ENCODE measurements at places on chromosomes 12 and 14.
A peak's percentile ranks its signal among the peaks of the same experiment; 100 is the strongest.

DNA sequence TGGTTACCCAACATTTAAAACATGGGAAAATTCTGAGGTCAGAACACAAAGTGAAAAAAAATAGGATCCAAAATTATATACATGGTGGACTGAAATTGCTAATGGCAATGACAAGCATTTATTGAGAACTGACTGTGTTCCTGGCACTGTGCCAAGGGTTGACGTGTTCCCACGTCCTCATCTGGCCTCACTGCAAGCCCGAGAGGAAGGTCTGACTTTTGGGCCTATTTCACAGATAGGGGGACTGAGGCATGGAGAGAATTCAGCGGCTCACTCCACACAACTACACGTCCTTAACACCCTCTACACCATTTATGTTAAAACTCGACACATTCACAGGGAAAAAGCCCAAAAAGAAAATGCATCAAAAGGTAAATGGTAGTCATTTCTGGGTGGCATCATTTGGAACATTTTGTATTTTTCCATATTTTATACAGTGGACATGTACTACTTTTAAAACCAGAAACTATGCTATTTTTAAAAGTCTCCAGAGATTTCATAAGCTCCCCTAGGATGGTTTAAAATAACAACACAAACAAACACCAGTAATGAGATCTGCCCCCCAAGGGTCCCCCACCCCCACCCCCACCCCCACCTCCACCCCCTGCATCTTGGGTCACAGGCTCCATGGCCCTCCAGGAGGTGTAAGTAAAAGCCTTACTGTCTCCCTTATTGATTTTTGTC is 27.7 kb downstream of the CLMN start:
- DNase-seq, result peak; percentile 65

- no peak for DNase-seq
Observed at GRCh38 chr12:32120419-32120818, 13.8 kb downstream of the BICD1 start.

DNA sequence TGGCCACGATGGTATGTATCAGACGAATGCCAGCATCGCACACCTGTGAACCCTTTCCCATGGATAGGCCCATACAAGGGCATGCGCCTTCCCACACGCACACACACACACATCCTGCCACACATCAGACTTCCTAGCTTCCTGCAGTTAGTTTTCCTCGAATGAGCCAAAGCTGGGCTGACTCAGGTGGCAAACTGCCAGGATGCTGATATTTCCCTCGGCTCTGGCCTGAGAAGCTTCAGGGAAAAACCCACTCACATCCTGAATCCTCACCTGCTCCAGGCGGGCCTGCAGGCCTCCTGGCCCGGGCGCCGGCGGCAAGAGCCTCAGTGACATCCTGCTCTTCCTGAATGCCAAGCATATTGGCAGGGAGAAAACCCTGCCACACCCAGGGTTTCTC is 22.4 kb downstream of the CALM1 start:
- DNase-seq, result peak; percentile 99

- DNase-seq, result peak; percentile 78
Observed at GRCh38 chr14:77988970-77989369, 181.2 kb upstream of the NRXN3 start.

DNA sequence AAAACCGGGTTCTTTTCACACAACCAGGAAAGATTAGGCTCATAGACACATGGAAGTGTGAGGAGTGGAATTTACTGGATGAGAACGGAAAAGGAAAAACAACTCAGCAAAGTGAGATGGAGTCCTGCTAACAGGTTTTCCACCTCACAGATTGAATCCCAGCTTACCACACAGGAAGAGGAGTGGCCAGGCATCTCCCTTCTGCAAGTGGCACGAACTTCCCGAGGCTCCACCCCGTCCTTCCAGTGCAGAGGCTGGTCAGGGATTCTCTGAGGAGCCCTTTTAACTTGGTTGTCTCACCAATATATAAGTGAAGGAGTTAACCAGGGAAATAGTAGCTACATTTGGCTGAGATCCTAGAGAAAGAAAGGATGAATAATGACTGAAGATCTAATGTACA is 102.8 kb downstream of the SCAF11 start:
- DNase-seq, result peak; percentile 1

DNA sequence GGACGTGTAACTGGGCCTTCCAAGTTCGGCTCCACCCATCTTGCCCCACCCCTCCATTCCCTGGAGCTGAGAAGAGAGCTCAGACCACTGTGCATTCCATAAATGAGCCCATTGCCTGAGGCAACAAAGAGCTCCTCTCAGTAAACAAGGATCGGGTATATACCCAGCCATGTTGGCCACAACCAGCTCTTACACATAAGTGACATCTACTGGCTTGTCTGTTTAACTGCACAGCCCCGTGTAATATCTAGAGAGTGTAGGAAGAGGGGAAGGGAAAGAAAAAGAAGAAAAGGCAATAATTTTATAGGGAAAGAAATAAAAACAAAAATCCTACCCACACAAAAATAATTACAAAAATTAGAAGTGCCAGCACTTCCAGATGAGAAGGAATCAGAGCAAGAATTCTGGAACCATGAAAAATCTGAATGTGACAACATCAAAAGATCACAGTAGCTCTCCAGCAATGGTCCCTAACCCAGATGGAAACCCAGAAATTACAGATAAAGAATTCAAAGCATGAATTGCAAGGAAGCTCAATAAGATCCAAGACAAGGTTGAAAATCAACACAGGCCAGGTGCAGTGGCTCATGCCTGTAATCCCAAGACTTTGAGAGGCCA is 308.1 kb downstream of the RPAP3 start:
- peak; percentile 70 for DNase-seq

GRCh38 chr14:105198588-105198987 is 17.5 kb upstream of the NUDT14 start:
- no peak for DNase-seq

DNA sequence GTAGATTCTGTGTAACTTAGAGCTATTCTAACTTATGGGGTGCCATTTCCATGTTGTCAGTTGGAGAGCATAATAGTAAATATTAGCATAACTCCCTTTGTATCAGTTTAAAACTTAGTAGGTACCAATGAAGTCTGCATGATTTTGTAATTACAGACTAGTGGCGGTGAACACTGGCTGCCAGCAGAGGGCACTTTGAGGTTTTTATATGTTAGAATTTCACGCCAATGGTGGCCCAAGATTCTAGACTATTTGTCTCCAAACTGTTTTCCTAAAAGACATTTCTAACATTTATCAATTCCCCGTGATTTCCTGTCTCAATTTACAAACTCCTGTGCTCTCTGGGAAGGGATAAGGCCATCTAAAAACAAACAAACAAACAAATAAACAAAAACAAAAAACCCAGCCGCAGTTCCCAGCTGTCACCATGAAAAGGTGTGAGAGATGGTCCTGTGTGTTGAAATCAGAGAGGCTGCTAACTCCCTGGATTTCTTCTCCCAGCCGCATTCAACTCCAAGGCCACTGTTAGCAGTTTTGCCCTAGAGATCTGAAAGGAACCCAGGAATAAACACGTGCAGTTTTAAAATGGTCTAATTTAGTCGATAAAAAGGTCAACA is 57.6 kb downstream of the BRMS1L start:
- no peak for DNase-seq

DNA sequence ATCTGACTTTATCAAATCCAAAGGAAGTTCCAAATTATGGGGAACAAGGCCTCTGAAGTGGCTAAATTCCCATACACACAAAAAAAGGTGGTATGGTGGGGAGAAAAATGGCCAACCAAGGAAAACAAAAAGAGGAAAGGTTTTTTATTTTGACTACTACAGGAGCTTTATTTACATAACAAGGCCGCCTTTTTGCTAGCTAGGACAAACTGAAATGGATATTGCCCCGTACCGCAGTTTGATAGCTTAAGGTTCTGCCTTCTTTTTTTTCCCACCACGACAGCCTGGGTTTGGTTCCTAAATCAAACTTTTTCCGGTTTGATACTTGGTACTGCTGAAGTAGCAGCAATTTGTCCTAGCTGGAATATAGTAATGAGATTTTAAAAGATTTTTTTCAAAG is 66.8 kb downstream of the COX16 start:
- no peak for DNase-seq

GRCh38 chr12:117002051-117002817 is 91.5 kb downstream of the FBXW8 start:
- no peak for DNase-seq

GRCh38 chr12:72141381-72141780 is 130.8 kb upstream of the TRHDE start:
- DNase-seq, result peak; percentile 37

DNA sequence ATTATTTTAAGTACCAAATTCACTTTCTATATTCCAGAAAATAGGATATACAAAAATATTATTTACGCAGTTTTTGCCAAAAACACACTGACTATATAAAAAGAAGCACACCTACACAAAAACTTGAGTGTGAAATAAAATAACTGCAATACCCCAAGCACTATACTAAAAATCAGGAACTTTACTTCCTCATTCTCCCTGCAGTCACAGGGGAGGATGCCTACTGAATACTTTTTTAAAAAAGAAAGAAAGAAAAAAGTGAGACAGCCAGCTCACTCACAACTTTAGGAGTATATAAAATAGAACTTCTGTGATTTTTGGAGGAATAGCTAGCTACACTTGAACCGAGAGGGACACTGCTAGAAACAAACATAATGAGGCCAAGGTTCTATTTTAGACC is 12.2 kb downstream of the RPS6KA5 start:
- no peak for DNase-seq

DNA sequence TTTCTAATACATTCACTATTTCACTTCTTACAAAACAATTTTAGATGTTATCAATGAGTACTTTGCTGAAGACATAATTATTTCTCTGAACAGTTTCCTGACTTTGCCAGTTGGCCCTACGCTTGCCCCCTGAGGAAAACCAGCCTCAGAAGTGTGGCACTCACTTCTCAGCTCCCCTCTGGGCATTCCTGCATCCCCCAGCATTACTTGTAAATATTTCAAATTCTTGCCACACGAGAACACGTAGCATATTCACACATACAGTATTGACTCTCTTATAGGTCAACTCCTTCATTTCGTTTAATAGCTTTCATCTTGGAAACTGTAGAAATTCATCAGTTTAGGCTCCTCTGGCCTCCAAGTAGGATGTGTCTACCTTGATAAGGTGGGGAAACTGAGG is 65.2 kb downstream of the OTX2 start:
- no peak for DNase-seq

DNA sequence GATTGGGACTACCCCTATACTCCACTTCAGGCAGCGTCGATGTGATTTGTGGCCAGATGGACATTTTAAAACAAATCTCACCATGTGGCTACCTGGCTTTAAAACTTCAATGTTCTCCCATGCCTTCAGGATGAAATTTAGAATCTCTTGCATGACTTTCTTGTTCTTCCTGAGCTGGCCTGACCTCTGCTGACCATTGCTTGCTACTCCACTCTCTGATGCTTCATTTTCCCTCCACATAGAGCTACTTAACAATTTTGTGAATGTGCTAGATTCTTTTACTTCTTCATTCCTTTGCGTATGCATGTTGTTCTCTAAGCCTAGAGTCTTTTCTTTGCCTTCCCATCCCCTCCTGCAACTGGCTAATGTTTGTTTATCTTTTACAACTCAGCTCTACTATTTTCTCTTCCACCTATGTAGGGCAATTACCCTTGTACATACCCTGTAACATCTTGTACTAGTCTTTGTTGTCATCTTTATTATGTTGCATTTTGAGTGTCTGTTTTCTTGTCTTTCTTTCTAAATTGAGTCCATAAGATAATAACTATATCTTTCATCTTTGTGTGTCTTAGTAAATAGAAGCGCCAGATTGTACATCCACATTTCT is 41.2 kb downstream of the YLPM1 start:
- DNase-seq, result peak; percentile 30

DNA sequence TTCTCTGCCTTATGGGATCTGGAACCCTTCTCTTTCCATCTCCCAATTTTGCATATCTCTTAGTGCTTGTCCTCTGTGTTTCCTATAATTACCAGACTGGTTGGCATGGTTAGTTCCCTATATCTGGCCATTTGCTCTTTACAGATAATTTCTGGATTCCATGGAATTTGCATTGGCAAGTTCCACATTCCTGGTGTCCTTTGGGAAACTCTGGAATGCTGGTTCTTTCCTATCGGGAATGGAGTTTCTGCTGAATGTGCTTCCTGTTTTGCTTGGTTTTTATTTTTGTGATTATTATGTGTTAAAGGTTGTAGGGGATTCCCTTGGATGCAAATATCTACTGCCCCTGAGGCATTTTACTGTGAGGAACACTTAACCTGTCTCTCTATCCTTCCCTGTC is 193.0 kb upstream of the BTG1 start:
- DNase-seq, result no peak

DNA sequence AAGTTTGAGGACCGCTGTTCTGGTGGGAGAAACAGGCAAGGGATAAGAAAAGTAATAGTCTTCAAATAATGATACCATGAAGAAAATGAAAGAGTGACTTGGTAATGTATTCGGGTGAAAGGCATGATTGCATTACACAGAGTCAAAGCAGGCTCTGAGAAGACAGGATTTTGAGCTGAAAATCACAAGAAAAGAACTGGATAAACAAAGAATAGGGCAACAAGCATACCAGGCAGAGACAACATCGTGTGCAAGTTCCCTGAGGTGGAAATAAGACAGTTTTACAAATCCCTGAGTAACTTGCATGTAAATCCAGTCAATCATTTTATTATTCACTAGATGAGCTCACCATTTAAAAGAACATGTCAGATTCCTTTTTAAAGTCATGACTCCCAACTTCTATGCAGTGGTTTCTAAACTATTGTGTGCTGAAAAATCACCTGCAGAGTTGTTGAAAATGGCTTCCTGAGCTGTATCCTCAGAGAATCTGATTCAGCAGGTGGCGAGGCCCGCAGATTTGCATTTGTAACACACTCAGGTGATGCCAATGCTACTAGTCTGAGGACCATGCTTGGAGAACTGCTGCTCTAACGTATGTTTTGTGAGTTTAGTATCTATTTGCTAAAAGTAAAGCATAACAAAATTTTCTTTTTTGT is 133.0 kb upstream of the ABCD2 start:
- DNase-seq, result no peak

- DNase-seq, result no peak
Observed at GRCh38 chr14:96245710-96246538, 10.1 kb upstream of the BDKRB1 start.

DNA sequence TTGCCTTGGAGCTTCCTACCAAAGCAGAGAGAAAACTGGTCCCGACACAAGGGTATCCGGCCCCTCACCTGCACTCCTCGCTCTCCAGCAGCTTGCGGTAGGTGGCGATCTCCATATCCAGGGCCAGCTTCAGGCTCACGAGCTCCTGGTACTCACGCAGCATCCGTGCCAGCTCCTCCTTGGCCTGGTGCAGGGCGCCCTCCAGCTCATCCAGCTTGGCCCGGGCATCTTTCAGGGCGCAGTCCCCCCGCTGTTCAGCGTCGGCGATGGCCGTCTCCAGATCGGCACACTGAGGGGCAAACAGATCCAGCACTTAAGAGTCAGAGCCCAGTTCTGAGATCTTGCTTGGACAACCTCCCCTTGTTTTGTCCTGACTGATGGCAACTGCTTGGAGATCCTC is 13.7 kb downstream of the KRT72 start:
- no peak for DNase-seq

DNA sequence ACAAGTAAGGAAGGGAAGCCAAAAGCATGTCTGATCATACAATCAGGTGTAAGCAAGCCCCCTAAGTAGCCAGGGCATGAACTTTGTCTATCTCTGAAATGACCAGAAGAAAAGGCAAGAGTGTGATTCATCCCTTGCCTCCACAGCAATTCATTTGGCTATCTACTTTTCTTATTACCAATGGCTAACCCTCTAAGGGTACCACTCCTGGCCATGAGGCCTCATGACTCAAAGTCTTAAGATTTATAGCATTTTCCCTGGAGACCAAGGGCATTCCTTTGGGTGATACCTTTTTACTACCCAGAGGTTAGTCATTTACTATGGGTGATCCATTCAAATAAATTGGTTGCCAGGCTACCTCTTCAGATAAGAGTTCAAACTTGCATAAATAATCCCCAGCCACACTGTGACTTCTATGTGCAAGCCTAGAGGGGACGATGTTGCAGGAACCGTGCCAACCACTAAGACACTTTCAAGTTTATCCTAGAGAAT is 1.5 kb upstream of the LGALS3 start:
- peak; percentile 48 for DNase-seq

Measured in HT1080 (cell line).